ENCODE measurements at places on chromosomes 12 and 14. TPM values are rescaled to one million over a fixed set of nuclear protein-coding genes. Genes with fewer than 3 reads are reported as not detected.
A peak's percentile ranks its signal among the peaks of the same experiment; 100 is the strongest.

GRCh38 chr12:58424735-58425392 is 483.5 kb downstream of the ATP23 start:
- no peak for DNase-seq

GRCh38 chr12:49693931-49694444 is 13.2 kb downstream of the FMNL3 start:
- no peak for DNase-seq

GRCh38 chr14:29756019-29756385 is 171.6 kb downstream of the PRKD1 start:
- no peak for DNase-seq

DNA sequence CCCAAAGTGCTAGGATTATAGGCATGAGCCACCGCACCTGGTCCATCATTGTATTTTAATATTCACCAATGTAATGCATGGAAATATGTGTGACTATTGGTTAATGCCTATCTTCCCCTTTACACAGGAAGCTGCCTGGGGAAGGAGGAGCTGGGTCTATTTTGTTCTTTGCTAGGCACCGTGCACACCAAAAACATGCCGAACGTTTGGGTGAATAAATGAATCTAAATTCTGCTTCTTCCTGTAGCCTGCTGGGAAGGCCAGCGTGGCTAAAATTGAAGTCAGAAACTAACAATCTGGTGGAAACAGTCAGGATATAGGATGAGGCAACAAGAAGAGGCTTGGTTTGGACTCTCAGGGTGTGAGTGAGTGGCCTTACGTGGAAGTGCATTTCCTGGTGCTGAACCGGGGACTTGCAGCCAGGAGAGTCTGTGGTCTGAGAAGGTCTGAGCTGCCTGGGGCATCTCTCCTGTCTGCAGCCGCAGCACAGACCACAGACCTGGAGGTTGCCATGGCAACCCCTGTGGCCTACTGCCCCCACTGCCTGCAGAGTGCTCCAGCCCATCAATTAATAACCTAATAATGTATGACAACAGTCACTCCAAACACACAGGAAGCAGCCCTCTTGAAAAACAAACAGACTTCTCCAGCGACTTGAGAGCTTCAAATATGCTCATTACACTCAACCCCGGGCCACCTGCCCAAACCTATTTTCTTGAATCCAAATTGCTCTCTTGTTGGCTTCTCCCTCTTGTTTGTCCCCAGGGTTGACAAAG is 5.5 kb upstream of the GPR68 start:
- DNase-seq = no peak

DNA sequence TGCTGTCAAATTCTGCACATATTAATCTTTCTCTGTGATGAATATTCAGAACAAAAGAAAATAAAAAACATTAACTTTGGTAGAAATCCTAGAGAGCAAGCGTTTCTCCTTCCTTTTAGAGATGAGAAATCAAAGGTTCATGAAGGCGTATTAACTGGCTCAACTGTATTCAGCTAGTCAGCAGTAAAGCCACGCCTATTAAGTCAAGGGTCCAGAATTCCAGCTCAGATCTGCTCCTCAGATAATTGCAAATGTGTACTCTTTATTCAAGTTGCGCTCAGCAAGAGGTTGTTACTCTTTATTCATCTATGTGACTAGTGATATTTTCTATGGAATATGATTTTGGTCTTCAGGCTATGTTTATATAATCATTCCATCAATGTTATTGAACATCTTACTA is 13.1 kb upstream of the POC1B start:
- no peak for DNase-seq

- no peak for DNase-seq
These were observed 4.2 kb downstream of the PTPN6 start for GRCh38 chr12:6955108-6956020.

DNA sequence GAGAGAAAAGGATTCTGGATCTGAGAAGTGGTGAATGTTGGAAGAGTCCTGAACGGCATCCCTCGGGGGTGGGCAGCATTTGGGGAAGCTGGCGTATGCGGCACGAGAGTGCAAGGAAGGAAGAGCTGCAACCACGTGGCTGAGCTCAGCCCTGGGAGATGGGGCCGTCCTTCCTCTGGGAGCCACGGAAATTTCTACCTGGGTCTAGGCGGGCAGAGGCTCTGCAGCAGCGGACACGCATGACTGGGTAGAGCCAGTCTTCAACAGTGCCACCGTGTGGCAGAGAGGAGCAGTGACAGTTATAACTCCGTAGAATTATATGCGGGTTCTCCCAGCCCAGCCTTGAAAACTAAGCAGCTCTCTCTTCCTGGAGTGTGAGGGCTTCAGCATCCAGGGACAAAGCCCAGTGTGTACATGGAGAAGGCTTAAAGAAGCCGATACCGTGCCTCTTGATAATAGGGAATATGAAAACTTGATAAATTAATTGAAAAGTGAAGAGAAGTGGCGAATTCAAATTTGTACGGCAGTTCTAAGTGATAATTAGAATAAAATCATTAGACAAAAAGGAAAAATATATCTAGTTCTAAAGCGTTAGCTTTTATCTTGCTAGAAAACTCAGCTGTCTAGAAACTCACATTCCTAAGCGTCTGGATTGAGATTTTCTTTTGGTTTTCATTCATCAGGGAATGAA is 82.9 kb upstream of the STXBP6 start:
- peak; percentile 58 for DNase-seq

DNA sequence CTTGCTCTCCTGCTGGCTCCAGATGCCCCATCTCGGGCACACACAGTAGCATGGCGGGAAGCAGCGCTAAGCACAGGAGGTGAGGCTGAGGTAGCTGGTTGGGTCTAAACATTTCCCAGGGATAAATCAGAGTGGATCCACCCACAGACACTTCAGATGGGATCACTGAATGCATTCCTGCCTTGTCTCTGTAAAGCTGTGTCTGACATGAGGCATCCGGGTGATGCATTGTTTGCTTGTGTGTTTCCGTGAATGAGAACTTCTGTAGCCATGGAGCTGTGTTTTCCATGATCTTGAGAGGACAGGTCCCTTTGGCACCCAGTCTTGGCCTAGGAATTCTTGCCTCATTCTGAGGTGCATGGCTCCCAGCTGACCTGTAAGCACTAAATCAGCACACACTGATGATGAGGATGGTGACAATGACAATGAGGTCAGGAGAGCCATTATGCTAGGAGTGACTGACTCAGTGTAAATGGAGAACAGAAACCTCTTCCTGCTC is 6.7 kb upstream of the KRT75 start:
- DNase-seq = no peak

GRCh38 chr12:71685312-71685906 is 473 bp upstream of the TMEM19 start:
- no peak for DNase-seq

Gene SLC24A4
- polyA plus RNA-seq = 0.47 TPM

Gene SLC2A3
- polyA plus RNA-seq = 19.7 TPM

Gene PGF
- polyA plus RNA-seq = 11.4 TPM

Gene MYO1H
- 1.3 TPM for polyA plus RNA-seq
